ENCODE measurements at places on chromosomes 7 and 10.
A peak's percentile ranks its signal among the peaks of the same experiment; 100 is the strongest.

GRCh38 chr7:1676550-1677078 lies 6.5 kb downstream of the ELFN1 start:
- no peak for DNase-seq

DNA sequence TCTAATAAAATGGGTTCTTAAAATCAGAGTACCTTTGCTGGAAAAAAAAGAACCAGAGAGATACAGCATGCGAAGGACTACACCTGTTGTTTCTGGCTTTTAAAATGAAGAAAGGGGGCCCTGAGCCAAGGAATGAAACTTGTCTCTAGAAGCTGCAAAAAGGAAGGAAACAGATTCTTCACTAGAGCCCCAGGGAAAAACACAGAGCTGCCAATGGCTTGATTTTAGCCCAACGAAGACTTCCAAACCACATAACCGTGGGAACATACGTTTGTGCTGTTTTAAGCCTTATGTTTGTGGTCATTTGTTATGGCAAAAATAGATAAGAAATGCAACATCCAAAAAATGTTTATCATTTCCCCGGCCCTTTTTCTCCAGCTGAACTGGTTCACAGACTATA lies 780.0 kb downstream of the SORCS1 start:
- DNase-seq: no peak

DNA sequence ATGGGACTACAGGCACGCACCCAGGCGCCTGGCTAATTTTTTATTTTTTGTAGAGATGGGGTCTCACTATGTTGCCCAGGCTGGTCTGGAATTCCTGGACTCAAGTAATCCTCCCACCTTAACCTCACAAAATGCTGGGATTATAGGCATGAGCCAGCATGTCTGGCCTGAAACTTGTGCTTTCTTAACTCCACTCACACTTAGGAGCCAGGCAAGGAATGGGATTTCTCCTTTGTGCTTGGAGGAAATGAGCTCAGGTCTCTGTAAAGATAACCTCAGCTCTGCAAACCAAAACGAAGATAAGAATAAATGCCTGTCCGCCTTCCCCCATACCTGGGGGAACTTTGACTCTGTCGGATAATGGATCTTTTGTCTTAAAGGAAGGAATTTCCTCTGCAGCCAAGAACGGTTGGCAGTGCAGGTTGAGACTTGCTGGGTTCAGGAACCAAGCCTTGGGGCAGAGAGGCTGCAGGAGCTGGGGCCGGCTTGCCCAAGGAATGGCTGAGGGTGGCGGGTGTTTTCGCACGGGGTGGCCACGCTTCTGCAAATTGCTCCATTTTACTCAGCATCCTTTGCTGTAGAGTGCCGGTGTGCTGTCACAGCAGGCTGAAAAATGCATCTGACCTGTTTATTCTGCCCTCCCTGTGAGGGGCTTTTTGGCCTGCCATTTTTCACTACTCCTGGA lies 174.2 kb downstream of the KIAA1217 start:
- DNase-seq: no peak

- DNase-seq: no peak
Measured at GRCh38 chr10:72462261-72462660, 107.5 kb upstream of the DNAJB12 start.

GRCh38 chr10:92291921-92292845 lies 1.2 kb downstream of the MARCHF5 start:
- DNase-seq: peak; percentile 58

- no peak for DNase-seq
Measured at GRCh38 chr10:102603946-102604345, 40.3 kb upstream of the TRIM8 start.

GRCh38 chr7:99092064-99092720 lies 51.7 kb downstream of the SMURF1 start:
- DNase-seq: no peak

- no peak for DNase-seq
Measured at GRCh38 chr10:107653832-107654287, 489.4 kb upstream of the SORCS1 start.

Data from activated T-cell treated with anti-CD3 and anti-CD28 coated beads, Interleukin-2, amount 50 U/mL, for 72 hours (primary cell).